ENCODE measurements at places on chromosomes 11 and 22.

GRCh38 chr11:116742104-116742503 is 30.7 kb downstream of the BUD13 start:
- DNase-seq = no peak

- no peak for DNase-seq
Measured at GRCh38 chr11:102577723-102578122, 47.2 kb upstream of the MMP7 start.

GRCh38 chr22:18156878-18157713 is 7.1 kb downstream of the USP18 start:
- DNase-seq = no peak

DNA sequence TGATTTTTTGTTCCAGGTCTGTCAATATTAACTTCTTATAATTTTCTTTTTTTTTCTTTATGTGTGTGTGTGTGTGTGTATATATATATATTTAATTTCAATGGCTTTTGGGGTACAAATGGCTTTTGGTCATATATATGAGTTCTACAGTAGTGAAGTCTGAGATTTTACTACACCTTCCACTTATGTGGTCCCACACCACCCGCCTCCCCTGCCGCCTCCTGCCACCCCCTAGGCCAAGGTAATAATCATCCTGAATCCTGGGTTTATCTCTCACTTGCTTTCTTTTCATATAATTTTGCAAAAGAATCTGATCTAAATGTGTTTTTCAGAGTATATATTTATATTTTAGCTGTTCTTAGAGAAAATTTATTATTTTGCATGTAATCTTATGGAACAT is 11.1 kb downstream of the NEAT1 start:
- no peak for DNase-seq

GRCh38 chr11:112965656-112966055 is 4.4 kb downstream of the NCAM1 start:
- no peak for DNase-seq

- DNase-seq = no peak
Measured at GRCh38 chr11:123681030-123681429, 26.6 kb upstream of the SCN3B start.

DNA sequence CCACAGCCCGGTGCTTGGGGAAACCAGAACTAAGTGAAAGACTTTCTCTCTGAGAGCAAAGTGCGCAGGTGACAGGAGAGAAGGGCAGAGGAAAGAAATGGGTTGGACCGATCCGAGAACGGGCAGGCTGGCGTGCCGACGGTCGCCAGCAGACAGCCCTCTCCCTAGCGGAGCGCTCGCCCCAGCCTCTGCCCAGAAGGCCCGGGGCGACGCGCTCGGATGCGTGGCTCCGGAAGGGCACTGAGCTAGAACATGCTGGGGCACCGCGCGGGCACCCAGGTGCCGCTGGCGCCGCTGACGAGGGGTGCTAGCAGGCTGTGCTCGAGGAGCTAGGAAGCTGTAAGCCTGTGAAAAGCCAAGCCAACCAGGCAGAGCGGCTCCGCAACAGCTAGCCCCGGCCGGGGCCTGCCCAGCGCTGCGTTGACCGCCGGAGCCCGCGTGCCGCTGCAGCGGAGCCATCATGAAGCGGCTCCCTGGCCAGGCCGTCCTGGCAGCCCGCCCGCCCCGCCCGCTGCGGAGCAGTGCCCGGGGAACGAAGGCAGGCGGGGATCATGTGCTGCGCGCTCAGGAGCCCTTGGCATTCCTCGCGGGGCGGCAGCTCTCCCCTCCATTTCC is 22.1 kb upstream of the RRAS2 start:
- no peak for DNase-seq

DNA sequence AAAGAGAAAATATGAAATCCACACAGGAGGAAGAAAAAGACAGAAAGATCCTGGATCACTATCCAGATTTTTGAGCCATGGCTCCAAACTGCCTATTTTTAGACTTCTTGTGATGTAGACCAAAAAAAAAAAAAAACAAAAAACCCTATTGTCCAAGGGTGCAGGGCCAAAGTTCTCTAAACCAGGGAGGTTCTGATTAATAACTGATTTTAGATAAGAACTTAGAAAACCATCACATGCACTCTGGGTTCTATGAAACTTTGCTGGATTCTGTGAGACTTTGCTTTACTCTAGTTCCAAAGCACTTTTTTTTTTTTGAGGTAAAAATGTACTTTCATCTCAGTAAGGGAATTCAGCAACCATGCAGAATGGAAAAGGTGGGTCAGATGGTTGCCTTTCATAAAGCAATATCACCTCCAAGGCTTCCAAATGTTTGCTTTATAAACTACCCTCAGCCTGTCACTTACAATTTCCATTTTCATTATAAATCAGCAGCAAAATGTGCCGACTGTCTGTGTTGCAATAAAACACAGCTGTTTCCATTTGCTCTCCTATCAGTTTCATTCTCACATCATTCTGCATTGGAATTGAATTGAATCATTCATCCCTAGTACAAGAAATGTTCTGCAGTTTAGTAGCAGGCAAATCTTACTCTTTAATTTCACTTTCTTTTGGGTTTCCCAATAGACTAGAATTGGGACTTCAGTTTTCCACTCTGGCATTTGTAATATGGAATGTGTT is 1584.3 kb upstream of the RAG2 start:
- DNase-seq = no peak

DNA sequence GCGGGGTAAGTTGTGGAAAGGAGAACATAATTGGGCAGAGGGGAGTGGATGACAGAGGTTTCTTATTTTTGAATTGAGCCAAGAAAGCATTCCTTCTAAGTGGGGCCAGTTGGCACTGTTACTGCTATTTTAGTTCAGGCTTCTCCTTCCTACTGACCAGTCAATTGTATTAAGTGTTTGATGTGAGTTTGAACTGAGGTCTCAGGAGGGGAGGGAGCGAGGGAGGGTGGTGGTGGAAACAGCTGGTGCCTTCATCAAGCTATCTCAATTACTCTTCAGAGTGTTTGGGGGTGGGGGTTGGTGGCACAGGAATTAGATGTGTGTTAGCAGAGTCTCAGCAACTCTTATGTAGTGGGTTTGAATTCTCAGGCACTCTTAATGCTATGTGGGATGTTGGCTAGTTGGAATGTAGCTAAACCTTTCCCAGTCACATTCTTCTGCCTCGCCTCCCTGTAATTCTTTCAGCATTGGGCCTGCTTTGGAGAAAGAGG is 14.5 kb downstream of the CTNND1 start:
- no peak for DNase-seq

- DNase-seq = peak; percentile 80
Measured at GRCh38 chr11:35747668-35748067, 85.1 kb downstream of the TRIM44 start.

GRCh38 chr11:10931761-10932670 is 74.2 kb upstream of the ZBED5 start:
- DNase-seq = no peak

DNA sequence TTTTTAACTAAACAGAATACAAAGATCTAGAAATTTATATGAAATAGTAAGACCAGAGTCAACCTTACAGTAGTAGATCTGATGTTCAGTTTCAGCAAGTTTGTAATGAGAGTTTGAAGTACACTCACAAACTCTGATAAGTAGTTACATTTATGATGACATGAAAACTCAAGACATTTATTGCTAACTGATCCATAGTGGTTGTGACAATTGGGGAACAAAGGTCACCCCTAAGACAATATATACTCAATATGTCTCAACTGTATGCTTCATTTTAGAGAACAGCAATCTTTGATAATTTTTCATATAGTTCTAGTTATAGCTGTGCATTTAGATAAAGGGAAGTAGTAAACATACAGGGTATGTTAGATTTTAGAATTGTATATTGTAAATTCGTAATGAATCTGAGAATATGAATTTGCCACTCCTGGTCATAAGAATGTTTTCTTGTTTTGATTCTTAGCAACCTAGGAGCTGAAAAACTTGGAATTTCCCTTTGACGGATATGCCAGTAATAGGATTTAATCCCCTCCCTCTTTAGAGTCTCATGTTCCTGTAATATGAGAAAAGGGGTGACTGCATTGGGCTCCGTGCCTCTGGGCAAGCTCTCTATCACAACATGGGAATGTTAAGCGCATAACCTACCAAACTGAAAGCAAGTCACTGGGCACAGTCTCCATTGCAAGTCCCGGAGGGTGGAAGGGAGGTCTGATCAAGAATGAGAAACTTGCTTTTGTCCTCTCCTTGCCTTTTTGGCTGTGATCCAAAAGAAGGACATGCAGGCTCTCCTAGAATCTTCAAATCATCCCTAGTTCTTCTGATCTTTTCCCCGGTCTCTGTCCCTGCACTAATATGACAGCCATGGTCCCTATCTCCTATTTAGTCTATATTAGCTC is 11.4 kb downstream of the OR10D3 start:
- no peak for DNase-seq

DNA sequence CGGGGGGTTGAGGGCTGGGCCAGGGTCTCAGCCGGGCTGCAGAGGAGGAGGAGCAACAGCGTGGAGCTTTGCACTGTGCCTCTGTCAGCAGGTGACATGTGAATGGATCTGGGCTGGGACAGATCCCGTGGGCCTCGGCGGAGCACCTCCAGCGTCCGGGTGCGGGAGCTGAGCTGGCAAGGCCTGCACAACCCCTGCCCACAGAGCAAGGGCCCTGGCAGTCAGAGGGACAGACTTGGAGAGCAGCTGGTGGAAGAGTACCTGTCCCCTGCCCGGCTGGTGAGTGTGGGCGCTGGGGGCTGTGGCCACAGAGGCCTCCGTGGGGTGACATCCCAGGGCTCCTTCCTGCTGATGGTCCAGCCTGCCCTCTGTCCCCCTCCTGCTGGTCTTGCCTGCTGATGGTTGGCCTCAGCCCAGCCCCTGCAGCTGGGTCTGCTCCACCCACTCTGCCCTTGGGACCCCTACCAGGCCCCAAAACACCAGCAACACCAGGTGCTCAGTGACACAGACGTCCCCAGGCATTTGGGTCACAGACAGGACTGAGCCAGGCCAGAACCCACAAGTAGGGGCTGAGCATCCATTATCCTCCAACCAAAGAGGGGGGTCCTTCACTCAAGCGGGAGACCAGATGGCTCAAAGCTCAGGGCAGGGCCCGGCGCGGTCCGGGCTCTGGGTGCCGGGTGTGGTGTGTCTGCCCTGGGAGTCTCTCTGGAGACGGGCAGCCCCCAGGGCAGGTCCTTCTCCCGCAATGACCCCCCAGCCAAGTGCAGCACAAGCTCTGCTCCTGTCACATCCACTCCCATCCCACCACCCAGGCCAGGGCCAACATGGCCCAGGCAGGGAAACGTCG is 3.5 kb downstream of the LRRC56 start:
- DNase-seq = no peak

- DNase-seq = no peak
Measured at GRCh38 chr11:72568861-72569260, 105.4 kb downstream of the PDE2A start.

DNA sequence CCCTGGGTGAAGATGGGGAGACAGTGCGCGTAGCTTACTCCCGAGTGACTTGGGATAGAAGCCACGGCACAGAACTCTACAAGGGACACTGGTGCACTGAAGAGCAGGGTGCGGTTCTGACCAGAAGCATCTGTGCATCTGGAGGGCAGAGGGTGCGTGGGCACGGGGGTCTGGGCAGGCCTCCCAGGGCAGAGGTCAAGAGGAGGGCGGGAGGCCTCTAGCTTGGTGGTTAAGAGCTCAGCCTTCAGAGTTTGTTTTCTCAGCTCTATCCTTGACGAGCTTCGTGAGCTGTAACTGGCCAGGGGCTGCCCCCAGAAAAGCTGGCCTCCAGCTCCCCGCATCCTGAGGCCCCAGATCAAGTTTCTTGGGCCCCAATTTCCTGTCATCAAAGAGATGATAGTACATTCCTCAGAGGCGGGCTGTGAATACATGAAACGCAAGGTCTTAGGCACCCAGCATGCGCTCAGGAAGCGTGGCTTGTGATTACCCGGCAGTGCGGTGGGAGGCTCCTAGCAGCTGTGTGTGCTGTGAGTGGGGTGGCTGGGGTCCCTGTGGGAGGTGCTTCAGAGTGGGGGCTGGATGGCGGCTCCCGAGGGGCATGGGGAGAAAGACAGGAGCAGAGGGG is 6.0 kb upstream of the BID start:
- DNase-seq = no peak

DNA sequence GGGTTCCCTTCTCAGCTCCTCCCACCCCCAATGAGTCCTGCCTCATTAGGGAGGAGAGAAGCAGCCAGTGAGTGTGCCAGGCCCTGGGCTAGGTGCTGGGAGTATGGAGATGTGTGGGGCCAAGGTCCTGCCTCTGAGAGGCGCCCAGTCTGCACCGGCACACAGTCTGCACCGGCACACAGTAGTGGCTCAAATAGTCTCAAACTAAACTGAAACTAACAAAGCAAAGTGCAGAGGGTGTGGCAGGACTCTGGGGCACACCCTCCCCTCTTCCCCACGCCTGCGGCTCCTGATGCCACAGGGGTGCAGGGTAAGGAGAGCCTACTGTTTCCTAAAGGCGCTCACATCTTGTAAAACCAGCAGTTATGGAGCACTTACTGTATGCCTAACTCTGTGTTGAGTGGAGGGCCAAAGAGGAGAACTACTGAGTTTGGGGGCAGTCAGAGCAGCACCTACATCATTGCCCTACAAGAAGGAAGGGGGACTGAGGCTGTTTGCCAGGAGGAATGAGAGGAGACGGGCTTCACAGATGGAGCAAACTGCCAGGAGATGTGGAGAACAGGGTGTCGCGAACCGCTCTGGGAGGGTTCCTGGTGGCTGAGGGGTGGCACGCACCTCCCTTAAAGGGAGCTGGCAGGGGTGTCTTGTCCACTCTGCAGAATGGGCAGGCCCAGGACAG is 939 bp upstream of the SH3BP1 start:
- no peak for DNase-seq

- DNase-seq = no peak
Measured at GRCh38 chr11:72951193-72951592, 137.0 kb downstream of the ATG16L2 start.

- no peak for DNase-seq
Measured at GRCh38 chr22:46058091-46058420, 81.1 kb upstream of the WNT7B start.

DNA sequence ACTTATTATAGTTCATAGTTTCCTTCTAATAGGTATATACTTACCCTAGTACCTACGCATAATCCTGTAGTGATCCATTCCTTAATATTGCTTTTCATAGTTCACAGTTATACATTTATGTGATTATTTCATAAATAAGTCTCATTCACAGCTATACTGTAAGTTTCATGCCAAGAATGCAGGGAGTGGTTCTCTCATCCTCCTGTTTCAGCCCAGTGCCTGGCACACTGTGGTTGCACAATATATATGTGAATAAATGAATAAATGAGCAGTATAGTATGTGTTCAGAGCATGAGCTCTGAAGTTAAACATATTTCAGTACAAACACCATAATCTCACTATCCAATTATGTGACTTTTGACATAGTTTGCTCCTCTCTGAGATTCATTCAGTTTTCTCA is 115.8 kb downstream of the MAML2 start:
- DNase-seq = no peak
